Activated CD4-positive, alpha-beta memory T cell treated with anti-CD3 and anti-CD28 coated beads for 36 hours (primary cell): ENCODE measurements at places on chromosomes 3 and 15. TPM values are rescaled to one million over a fixed set of nuclear protein-coding genes. Genes with fewer than 3 reads are reported as not detected.

DNA sequence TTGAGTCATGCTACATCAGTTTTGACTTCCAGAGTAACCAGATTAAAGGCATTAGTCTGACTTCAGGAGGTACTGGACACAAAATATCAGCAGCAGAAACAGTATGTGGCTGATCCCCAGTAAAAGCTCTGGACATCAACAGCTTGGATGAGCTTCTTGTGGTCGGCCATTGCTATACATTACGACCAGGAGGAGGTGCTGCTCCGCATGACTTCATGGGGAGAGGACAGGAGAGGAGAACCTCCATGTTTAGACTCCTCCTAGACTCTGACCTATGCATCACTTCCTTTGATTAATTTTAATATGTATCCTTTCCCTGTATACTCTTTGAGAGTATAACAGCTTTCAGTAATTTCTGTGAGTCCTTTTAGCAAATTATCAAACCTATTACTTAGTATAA, 285.6 kb upstream of the ARHGEF26 start:
- H3K27ac ChIP-seq = no peak overlapping the region
- H3K4me3 ChIP-seq = no peak overlapping the region
- H3K4me1 ChIP-seq = no peaks in the 10 kb centered on the region

WNT7A gene
- total RNA-seq = 0.29 TPM

- no peak overlapping the region for H3K4me3 ChIP-seq
- H3K27ac ChIP-seq = no peak overlapping the region
- H3K4me1 ChIP-seq = no peaks in the 10 kb centered on the region
- DNase-seq = no peak
Observed at GRCh38 chr3:114558271-114558670, 264.4 kb downstream of the TIGIT start.

DPPA4 gene
- not detected for total RNA-seq

GRCh38 chr3:72169561-72170472, 384.9 kb upstream of the PROK2 start:
- H3K27me3 ChIP-seq = peaks cover 11% of the 10 kb centered on the region
- no peaks in the 10 kb centered on the region for H3K36me3 ChIP-seq
- DNase-seq = no peak
- H3K4me1 ChIP-seq = no peaks in the 10 kb centered on the region

SPTBN5 gene
- 1.6 TPM for total RNA-seq

LCTL gene
- not detected for total RNA-seq

CLDN18 gene
- not detected for total RNA-seq

BTBD1 gene
- total RNA-seq = 53.3 TPM

- H3K36me3 ChIP-seq = no peaks in the 10 kb centered on the region
- H3K27me3 ChIP-seq = no peaks in the 10 kb centered on the region
- no peak overlapping the region for H3K27ac ChIP-seq
- H3K4me3 ChIP-seq = no peak overlapping the region
Observed at GRCh38 chr3:42117175-42118008, 26.2 kb downstream of the TRAK1 start.

- no peak for DNase-seq
- no peaks in the 10 kb centered on the region for H3K4me1 ChIP-seq
- H3K36me3 ChIP-seq = no peaks in the 10 kb centered on the region
- no peak overlapping the region for H3K27ac ChIP-seq
Observed at GRCh38 chr15:56871185-56871584, 47.3 kb upstream of the TCF12 start.

GRCh38 chr15:78672285-78673014, 31.4 kb upstream of the CHRNB4 start:
- DNase-seq = no peak
- H3K4me3 ChIP-seq = no peak overlapping the region
- no peaks in the 10 kb centered on the region for H3K4me1 ChIP-seq
- no peaks in the 10 kb centered on the region for H3K36me3 ChIP-seq
- H3K27me3 ChIP-seq = peaks cover 9% of the 10 kb centered on the region
- H3K27ac ChIP-seq = no peak overlapping the region

SACM1L gene
- 64.3 TPM for total RNA-seq
